NCI-H526 (cell line): ENCODE measurements at places on chromosomes 7 and 10.
A peak's percentile ranks its signal among the peaks of the same experiment; 100 is the strongest.

DNA sequence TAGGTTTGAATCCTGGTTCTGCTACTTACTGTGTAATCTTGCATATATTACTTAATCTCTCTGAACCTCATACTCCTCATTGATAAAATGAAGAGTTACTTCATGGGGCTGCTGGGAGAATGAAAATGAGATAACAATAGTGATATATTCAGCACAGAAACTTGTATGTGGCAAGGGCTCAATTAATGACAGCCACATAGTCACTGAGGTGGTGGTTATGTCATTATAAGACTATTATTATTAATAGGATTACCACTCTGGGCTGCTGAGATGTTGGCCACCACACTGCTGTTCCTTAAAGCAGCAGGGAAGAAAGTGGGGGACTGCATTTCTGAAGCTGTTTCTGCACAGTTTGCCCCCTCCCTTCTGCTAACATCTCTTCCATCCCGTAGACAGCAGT, 100.4 kb upstream of the PDLIM1 start:
- no peak for DNase-seq

DNA sequence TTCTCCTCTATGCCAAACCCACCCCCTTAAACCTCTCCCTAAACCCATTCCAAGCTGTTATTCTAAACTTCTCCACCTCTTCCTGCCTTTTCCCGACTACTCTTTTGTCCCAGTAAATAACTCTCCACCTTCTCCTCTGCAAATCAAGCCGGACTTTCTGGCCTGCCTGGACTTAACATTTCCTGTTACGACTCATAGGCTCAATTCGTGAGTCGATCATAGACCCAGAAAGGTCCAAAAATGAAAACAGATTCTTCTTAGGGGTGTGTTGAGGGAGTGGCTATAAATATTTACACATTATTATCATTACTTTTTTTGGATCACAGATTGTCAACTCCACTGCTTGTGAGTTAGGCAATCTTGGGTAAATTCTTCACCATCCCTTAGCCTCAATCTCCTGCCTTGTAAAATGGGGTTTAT, 59.0 kb upstream of the HABP2 start:
- DNase-seq = no peak

DNA sequence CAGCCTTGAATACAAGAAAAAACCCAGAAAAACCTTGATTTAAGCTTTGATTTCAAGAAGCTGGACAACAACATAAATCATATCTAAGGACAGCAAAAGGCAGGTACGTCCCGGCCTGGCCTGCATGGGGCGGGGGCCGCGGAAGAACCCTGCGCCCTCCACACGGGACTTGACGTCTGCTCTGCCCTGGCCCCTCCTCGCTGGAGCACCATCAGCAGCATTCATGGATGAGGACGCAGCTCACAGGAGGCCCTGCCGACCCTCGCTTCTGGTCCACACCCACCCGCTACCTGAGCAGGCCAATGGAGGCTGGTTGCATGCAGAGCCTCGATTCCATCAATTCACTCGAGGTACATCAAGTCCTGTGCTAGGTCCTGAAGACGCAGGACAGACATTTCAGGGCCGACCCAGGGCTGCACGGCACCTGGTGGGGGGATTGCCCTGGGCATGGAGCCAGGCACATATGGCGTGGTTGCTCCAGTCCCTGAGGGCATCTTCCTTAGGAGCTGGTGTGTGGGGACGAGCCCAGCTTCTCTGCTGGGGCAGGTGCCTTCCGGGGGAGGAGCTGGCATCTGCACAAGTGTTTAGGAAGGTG, 63.1 kb upstream of the NKX6-2 start:
- no peak for DNase-seq

DNA sequence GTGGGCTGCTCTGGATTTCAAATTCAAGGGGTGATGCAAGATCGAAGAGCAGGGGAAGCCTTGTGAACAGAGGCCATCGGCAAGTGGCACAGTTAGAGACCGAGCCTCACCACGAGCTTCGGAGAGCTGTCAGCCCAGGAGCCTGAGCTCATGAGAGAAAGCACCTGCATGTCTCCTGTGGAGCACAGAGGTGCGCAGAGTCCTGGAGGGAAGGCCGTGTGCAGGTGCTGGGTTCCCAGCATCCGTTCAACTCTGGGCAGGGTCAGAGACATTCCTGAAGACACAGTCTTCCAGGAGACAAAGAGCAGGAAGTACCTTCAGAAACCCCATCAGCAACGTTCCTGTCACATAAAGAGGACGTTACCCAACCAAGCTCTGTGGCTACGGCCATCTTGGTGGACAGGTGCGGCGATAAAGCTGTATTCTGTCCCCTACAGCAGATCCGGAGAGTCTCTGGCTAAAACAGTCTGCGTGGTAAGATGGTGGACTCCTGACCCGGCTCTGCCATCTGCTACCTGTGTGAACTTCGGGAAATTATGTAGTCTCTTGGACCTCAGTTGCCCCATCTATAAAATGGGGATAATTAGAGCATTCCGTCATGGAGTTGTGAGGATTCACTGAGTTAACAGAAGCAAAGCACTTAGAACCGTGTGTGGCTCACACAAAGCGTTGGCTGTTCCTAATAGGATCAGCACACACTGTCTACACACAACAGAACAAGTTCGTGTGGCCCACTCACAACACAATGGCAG, 40.6 kb downstream of the NOD1 start:
- no peak for DNase-seq

- DNase-seq = no peak
Observed at GRCh38 chr7:73812996-73813395, 17.8 kb upstream of the CLDN4 start.

DNA sequence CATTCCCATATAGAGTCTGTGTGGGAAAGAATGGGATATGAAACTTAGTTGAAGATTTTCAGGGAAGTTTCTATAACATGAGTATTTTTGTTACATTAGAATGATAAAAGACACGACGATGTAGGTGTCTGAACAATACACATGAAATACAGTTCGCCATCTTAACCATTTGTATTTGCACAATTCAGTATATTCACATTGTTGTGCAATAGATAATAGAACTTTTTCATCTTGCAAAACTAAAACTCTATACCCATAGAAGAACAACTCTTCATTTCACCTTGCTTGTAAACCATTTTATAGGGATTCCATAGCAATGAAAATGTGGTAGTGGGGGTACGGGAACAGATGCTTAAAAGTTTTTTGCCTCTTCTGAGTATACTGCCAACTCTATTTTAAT, 32.8 kb downstream of the SLC39A12 start:
- no peak for DNase-seq

- no peak for DNase-seq
Observed at GRCh38 chr7:22181663-22182062, 175.3 kb downstream of the RAPGEF5 start.

GRCh38 chr10:11685787-11686218, 56.4 kb upstream of the ECHDC3 start:
- no peak for DNase-seq

GRCh38 chr10:14409856-14410458, 79.2 kb upstream of the FRMD4A start:
- no peak for DNase-seq

- DNase-seq = no peak
Observed at GRCh38 chr7:19079066-19079465, 38.4 kb downstream of the TWIST1 start.

DNA sequence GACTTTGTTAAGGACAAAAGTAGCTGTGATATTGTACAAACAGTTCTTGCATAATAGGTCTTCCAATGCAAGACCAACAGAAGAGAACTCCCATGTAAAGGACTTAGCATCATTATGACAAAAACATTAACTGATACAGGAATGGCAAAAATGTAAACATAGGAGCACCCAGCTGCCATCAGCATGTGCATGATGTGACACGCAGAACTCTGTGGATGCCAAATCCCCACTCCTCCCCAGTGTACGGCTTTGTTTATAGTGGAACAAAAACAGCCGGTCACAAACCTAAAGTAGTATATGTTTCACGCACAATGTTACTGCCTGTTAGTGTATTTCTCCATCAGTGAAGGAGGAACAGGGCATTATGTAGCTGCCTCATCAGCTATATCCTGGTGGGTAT, 316.0 kb upstream of the AOAH start:
- no peak for DNase-seq

DNA sequence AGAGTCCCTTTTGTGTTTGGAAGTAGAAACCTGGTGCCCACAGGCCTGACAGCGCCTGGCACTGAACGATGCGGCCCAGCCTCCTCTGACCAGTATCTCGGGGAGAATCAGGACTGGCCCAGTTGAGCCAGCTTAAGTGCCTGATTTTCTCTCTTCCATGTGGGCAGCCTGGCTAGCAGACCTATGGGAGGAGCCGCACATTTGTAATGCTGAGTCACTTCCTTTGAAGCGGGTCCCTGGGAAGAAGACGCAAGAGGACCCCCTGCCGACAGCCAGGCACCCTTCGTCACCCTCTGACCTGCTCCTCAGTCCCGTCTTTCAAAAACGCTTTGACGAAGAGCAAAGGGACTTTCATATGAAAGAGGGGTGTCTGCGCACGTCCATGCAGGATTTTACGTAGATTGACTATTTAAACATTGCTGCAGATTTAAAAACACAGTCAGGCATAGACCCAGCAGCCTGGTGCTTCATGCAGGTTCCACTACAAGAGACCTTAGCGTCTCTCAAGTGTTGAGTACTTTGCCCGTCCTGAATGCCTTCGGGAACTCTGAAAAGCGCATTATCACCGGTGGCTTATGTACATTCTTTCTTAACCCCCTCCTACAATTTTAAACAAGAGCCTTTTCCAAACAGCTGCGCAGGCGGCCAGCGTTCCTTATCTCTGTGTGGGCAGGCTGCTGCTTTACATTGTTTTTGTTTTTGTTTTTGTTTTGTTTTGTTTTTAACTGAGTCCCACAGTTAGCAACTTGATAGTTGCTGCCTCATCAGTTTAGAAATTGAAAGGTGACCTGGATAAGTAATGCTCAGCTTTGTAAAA, 36.5 kb upstream of the AP5Z1 start:
- no peak for DNase-seq

DNA sequence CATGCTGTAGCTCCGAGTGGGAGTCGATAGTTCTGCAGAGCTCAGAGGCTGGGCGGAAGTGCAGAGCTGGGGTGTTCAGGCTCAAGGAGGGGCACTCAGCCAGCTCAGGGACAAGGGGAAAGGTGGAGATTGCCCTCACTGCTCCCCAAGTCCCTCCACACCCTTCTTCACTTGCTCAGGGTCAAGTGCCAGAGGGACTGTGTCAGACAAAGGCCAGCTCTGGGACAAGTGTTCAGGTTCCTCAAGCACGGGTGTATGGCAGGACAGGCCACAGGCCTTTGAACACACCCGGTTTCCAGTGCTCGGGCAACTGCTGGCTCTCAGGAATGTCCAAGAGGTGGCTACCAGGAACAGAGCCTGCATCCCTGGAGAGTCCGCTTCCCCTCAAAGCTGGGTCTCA, 293.0 kb upstream of the PODXL start:
- DNase-seq = no peak

GRCh38 chr7:29414216-29414615, 149.4 kb upstream of the PRR15 start:
- DNase-seq = no peak

- DNase-seq = no peak
Observed at GRCh38 chr10:16949816-16950215, 132.6 kb upstream of the RSU1 start.

- DNase-seq = no peak
Observed at GRCh38 chr10:112373912-112374338, at the start of gene ACSL5. TSS of gene ACSL5 (plus strand) at chr10:112374116. CDS start at chr10:112394947, 20,831 bp downstream.

DNA sequence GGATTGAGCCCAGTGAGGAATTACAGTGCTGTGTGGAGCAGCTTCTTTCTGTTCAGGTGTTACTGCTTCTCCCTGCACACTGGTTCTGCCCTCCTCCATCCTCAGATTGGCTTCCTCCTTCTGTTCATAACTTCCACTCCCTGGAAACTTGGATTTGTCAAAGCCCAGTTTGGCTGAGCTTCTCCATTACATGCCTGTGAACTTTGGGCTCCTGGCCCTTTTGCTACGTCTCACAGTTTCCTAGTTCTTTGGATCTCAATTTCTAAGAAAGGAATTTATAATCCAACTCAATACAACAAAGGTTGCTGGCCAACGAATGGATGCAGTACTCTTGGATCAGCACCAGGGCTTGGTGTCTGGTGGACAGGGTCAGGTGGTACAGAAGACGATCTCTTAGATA, 318.1 kb downstream of the RPS24 start:
- DNase-seq = no peak

DNA sequence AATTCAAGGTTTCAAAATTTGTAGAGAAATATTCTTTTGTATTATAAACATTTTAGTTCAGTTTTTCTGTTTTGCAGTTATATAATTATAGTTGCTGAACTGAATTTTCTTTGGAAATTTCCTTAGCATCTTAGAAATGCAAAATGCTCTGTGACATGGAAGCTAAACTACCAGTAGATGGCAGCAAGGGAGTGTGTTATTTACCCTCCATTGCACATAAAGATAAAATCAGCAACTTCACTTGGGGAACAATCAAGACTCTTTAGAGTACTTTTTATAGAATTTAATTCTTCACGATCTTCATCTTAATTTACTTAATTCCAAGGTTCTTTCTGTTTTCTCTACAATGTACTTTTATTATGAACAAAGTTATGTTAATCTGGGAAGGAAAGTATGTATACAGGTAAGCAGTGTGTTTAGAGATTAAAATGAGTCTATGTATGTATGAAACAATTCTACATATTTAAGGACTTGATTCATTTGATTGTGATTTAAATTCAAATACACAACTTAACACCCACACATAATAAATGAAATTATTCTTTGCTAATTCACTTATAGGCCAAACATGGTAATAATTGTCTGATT, 404.2 kb downstream of the THSD7A start:
- DNase-seq = peak; percentile 76

DNA sequence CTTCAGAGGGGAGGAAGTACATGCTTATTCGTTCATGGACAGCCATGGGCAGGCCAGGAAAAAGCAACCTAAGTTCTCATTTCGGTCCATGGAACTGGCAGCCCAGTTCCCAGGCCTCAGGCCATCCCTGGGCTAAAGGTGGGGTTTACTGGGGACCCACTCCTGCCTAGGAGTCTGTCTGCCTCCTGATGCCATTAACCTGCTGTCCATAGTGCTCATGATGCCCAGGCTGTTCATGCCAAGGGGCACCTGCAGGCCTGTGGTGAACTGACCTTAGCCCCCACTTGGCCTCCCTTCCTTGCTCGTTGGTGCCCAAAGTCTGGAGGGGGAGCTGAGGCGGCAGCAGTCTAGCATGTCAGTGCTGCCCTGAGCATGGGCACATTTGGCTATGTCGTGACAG, 450.2 kb upstream of the MBL2 start:
- DNase-seq = no peak

GRCh38 chr10:7587168-7587864, 79.5 kb downstream of the ITIH5 start:
- DNase-seq = no peak

- no peak for DNase-seq
Observed at GRCh38 chr10:10817609-10818008, 200.1 kb upstream of the CELF2 start.

DNA sequence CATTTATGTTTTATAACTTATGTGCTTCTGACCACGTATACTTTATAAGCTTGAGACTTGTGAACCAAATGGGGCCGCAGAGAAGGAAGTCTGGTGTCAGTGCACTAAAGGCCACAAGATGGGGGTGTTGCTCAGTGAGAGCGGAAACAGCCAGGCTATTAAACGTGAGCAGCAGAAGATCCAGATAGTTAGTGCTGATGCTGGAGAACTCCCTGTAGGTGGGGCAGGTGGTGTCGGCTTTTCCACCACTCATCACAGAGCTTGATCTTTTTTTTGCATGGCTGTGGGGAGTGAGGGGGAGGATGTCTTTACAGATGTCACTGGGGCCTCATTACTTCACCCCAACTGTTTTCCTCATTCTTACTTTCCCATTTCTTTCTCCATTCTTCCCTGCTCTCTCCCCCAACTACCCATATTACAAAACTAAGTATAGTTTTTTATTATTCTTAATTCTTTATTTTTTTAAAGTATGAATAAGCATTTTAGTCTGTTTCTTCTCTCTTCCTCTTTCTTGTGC, 34.7 kb downstream of the ACADSB start:
- DNase-seq = peak; percentile 84

- peak; percentile 14 for DNase-seq
Observed at GRCh38 chr10:67861750-67862432, 22.6 kb upstream of the SIRT1 start.
